Thyroid gland (tissue), 4 donors: ENCODE measurements at places on chromosomes 4 and X. TPM values are rescaled to one million over a fixed set of nuclear protein-coding genes. Genes with fewer than 3 reads are reported as not detected.

The UGT2B11 gene
- 0.39 TPM for total RNA-seq

The SATL1 gene
- not detected for total RNA-seq

The NHS gene
- total RNA-seq, result 6.9 TPM

- no peaks in the 10 kb centered on the region for H3K36me3 ChIP-seq
- H3K27me3 ChIP-seq, result no peaks in the 10 kb centered on the region
- no peak for DNase-seq
- H3K27ac ChIP-seq, result no peak overlapping the region
- no peak overlapping the region for H3K4me3 ChIP-seq
Observed at GRCh38 chr4:85029453-85029852, 63.0 kb upstream of the WDFY3 start.

GRCh38 chrX:1389993-1390285 is 2.0 kb downstream of the SLC25A6 start:
- DNase-seq, result no peak
- peaks cover 31% of the 10 kb centered on the region for H3K4me1 ChIP-seq
- H3K4me3 ChIP-seq, result no peak overlapping the region
- H3K36me3 ChIP-seq, result peaks cover 58% of the 10 kb centered on the region
- H3K27me3 ChIP-seq, result no peaks in the 10 kb centered on the region
- H3K27ac ChIP-seq, result no peak overlapping the region

DNA sequence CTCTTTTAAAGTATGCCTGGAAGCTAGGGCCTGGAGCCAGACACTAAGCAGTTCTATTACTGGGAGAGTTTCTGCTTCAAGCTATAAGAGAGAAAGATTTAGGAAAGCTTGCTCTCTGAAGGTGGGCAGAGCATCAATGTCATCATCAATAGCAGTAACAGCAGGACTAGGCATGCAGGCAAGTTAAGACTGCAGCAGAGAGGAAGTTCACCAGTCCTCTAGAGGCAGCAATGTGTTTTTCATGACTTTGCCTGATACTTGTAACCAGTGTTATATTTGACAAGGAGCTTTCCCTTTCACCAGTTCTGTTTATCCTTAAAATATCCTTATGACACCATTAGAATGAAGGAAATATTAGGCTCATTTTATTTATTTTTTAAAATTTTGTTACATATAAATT is 237.9 kb downstream of the KCTD8 start:
- no peak overlapping the region for H3K27ac ChIP-seq
- no peak overlapping the region for H3K4me3 ChIP-seq
- H3K36me3 ChIP-seq, result no peaks in the 10 kb centered on the region
- no peak for DNase-seq
- H3K4me1 ChIP-seq, result no peaks in the 10 kb centered on the region
- H3K27me3 ChIP-seq, result no peaks in the 10 kb centered on the region
